ENCODE measurements at places on chromosomes 11 and 22.
A peak's percentile ranks its signal among the peaks of the same experiment; 100 is the strongest.

DNA sequence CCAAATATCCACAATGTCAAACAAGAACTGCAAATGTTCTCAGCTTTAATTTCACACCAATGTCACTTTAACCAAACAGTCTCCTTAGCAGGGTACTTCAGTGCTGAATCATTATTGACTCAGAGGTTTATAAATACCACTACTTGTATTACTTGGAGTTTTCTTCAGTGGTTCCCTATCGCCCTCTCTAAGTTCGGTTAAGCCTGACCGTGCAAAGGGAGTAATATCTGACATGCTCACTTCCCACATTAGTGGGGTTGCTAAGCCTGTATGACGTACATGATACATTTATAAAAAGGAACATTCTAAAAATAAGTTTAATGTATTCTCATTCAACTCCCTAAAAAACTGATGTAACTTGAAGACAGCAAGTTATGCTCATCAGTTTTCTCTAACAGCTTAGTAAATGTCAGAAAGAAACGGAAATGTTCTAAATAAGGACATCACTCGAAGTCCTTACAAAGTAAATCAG lies 93.1 kb upstream of the ZC3H12C start:
- peak; percentile 82 for DNase-seq

- DNase-seq = no peak
Observed at GRCh38 chr22:49373289-49373666, 454.4 kb downstream of the BRD1 start.

DNA sequence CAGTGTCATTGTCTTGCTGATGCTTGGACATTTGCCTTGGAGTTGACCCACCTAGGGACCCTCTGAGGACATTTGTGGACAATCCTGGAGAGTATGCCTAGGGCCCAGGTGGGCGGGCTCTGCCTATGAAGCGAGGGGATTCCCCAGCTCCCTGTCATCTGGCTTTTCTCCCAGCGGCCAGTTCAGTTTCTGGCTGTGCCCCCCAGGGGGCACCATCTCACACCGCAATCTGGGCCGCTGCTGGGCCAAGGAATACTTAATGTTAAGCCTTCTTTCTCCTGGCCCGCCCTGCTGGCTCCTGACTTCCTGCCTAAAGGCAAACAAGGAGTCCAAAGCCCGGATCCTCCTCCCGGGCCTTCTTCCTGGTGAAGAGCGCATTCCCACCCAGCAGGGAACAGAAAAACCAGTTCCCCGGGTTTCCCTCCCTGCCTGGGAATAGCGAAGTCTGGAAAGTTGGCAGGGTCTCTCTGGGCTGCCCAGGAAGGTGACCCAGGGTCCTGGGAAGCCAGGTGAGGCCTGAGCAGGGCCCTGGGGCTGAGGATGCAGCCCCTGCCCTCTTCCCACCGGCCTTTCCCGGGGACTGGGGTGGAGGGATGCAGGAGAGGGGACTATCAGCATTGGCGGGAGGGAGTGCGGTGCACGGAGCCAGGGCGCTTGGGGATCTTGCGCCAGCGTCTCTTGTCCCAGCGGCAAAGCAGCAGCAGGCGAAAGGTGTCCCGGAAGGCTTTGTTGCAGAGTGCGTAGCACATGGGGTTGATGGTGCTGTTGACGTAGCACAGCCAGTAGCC lies 11.9 kb downstream of the CHRM1 start:
- DNase-seq = peak; percentile 65

DNA sequence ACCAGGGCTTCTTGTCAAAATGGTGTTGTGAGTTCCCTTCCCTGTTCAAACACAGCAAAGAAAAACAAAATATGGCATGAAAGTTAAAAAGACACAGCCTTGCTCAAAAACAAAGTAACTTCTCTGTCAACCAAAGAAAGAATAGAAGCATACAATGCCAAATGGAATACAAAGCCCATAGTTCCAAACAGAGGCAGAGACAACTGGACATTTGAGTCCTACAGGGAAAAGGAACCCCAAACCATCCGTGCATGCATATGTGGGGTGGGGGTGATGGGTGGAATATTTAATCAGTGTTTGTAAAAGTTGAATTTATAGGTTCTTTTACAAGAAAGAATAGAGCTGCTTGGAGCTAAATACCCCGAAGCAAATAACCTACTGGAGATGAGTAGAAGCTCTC lies 218.7 kb downstream of the FAM76B start:
- DNase-seq = no peak

- DNase-seq = peak; percentile 70
Observed at GRCh38 chr11:65639623-65640482, 2.0 kb downstream of the SIPA1 start.

DNA sequence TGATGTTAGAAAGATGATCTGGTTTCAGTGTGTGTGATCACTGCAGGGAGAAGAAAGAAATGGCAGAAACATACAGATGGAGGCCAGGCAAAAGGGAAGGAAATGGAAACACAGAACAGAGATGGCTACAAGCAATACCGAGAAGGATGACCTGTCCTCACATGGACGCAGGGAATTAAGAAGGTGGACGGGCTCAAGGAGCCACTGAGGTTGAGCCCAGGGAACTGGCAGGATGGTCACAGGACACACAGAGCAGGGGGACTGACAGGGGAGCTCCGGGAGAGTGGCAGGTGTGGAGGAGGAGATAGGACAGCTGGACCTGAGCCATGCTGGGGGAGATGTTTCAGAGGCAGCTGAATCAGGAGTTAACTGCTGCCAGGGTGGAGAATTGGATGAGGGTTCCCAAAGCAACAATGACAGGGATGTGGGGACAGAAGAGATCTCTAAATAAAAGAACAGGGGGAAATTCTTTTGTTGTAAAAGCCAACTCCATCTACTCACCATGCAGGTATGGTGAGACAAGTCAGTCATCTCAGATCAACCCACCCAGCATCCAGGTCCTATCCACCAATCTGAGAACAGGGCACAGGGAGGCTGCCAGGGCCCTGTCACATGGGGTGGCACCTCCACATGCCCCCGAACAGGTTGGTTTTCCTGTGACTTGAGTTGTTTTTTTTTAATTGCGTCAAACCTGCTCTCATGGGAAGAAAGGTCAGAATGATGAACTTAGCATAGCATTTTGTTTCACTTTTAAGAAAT lies 26.3 kb downstream of the KLHL22 start:
- no peak for DNase-seq

DNA sequence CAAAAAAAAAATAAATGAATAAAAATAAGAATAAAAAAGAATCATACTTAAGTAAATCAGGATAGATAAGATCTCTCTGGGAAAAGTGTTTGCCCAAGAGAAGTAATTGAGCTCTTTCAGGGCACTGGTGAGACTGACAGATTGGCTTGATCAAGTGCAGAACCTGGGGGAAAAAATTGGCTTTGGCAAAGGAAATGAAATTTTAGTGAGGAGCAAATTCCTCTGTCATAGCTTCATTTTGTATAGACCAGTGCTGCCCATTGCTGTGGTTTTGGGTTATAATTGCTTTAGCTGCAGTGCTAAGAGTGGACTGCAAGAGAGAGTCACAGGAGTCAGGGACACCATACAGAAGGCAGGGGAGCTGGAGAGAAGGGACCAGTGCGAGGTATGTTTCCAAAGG lies 35.7 kb downstream of the SFI1 start:
- DNase-seq = no peak

GRCh38 chr11:19769820-19770219 lies 57.2 kb downstream of the NAV2 start:
- no peak for DNase-seq

DNA sequence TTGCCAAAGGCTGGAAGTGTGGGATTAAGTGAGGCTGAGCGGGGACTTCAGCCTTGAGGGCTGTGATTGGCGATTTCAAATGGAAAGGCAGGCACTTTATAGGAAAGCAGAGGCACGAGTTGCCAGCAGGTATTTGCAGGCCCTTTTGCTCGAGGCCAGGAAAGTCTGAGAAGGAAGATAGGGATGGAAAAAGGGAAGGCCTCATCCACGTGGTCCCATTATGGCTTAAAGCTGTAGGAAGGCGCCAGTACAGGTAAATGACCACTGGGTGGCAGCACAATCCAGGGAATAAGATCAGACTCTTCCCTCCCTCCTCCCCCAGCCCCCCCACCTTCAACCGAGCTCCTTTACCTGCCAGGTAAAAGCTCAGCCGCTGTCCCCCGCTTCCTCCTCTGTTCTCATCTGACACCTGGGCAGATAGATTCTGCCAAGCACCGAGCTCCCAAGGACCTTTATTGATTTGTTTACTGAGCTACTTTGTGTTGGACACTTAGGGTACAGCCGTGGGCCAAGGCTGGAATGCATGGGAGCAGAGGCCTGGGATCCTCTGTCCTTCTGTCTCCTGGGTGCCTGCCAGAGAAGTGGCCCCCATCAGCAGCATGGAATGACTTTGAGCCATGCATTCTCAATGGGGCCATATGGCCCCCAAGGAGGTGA lies 7.5 kb downstream of the P2RX3 start:
- DNase-seq = peak; percentile 86

DNA sequence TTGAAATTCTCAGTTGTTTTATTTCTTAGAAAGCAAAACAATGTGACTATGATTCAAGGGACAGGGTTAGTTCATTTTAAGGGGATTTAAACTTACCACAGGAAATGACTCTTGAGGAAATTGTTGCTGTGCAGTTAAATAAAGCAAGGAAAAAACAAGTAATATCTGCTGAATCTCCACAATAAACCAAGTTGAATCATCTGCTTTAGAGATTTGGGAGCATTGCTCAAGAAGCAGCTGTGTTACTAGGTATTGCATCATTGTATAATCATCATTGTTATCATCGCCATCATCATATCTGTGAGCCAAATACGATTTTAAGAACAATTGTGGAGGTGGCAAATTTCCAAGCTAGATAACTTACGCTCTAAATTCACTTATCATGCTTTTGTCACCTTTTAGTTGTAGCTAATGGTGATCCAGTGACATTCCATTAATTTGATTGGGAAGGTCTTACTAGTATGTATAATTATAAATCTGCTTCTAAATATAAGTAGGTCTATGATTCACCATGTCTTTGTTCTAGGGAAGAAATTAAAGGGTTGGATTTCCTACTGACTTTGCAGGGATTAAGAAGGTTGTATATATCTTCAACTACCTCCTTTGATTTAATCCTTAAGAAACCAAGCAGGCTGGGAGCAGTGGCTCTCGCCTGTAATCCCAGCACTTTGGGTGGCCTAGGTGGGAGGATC lies 19.9 kb downstream of the MMP10 start:
- peak; percentile 68 for DNase-seq

DNA sequence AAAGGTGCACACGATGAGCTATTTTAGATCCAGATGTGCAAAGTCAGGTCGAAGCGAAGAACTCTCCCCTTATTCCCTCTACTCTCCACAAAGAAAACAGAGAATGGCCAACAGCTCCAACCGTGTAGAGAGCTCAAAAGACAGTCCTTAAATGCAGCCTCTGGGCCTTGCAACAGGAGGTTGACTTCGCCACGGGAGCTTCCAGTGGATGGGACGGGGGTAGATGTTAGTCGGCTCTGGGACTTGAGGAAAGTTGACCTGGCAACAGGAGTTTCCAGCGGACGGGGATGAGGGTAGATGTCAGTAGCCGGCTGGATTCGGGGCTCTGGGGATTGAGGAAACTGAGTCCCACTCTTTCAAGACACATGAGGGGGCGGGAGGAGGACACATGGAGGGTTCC lies 450.4 kb downstream of the BRD1 start:
- no peak for DNase-seq

- DNase-seq = no peak
Observed at GRCh38 chr11:91239359-91239758, 985.3 kb upstream of the FAT3 start.

DNA sequence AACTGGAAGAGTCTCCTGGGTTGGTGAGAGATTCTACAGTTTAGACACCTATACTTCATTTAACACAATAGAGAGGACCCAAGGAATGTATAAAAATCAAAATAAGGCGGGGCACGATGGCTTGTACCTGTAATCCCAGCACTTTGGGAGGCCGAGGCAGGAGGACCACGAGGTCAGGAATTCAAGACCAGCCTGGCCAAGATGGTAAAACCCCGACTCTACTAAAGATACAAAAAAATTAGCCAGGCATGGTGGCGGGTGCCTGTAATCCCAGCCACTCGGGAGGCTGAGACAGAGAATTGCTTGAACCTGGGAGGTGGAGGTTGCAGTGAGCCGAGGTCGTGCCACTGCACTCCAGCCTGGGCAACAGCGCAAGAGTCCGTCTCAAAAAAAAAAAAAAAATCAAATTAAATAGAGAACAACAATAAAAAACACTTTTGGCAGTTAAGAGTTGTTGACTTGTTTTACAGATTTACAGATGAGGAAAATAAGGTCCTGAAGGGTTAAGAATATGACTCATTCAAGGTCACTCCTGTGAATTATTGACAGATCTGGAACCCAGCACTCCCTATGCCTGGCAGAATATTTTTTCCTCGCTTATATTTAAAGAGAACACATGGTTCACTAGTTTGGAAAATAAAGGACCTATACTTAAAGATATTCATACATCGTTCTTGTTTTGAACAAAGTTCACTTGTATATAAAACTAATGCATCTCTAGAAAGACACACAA lies 5.2 kb downstream of the LGR4 start:
- DNase-seq = no peak

DNA sequence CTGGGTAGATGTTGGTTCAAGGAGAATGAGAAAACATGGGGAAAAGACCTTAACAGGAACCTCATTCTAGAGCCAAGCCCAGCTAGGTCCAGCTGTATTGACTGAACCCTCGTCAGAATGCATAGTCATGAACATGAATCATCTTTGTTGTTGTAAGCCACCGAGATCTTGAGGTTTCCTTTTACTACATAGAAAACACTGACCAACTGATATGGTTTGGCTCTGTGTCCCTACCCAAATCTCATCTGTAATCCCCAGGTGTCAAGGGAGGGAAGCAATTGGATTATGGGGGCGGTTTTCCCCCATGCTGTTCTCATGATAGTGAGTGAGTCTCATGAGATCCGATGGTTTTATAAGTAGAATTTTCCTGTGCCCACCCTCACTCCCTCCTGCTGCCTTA lies 19.4 kb upstream of the PHOX2A start:
- peak; percentile 54 for DNase-seq

GRCh38 chr11:112085822-112086421 lies 634 bp downstream of the TIMM8B start:
- peak; percentile 73 for DNase-seq

- DNase-seq = peak; percentile 85
Observed at GRCh38 chr11:1932105-1932480, 12.6 kb downstream of the TNNT3 start.

DNA sequence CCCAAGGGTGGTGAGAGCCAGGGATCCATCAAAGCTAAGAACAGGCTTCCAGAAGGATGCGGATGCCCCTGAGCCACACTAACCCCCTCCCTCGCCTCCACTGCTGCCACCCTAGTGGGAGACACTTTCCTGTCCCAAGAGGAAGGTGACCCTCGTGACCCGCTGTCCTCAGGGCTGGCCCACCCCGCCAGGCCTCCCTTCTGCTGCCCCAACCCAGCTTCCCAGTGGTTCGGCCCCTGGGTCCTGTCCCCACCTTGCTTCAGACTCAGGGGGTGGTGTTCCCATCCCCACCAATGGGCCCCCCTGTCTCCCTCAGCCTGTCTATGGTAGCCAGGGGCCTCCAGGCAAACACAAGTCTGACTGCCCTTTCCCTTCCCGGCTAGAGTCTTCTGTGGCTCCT lies 6.5 kb upstream of the PICK1 start:
- no peak for DNase-seq

- DNase-seq = no peak
Observed at GRCh38 chr11:87465716-87466115, 428.0 kb downstream of the TMEM135 start.
